ENCODE measurements at places on chromosomes 1 and 21. TPM values are rescaled to one million over a fixed set of nuclear protein-coding genes. Genes with fewer than 3 reads are reported as not detected.

GRCh38 chr1:5161372-5161771 is 507.0 kb downstream of the AJAP1 start:
- no peak for DNase-seq

GRCh38 chr1:234062166-234062565 is 157.7 kb downstream of the SLC35F3 start:
- DNase-seq = no peak

DNA sequence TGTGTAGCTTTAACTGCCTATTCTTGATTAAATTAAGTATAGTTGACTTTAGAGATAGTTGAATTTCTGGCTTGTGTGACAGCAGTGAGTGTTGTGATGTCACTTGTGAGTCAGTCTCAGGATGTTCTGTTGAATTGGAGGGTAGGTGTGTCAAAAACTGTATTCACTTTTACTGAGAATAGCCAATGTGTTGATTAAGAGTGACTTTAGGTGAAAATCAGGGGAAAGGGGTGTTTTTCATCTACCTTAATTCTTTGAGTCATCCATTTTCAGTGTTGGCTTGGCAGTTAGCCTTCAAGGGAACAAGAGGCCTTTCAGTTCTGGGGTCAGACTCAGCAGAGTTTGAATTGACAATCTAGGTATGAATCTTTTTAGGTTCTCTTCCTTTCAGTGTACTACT is 75.9 kb downstream of the CDC14A start:
- DNase-seq = no peak

GRCh38 chr1:234667600-234668576 is 57.9 kb upstream of the IRF2BP2 start:
- DNase-seq = no peak

GRCh38 chr1:20732588-20733359 is at the start of gene SH2D5:
TSS of gene SH2D5 (minus strand) at chr1:20732703. CDS start at chr1:20728044, 4,659 bp downstream.
- DNase-seq = no peak

DNA sequence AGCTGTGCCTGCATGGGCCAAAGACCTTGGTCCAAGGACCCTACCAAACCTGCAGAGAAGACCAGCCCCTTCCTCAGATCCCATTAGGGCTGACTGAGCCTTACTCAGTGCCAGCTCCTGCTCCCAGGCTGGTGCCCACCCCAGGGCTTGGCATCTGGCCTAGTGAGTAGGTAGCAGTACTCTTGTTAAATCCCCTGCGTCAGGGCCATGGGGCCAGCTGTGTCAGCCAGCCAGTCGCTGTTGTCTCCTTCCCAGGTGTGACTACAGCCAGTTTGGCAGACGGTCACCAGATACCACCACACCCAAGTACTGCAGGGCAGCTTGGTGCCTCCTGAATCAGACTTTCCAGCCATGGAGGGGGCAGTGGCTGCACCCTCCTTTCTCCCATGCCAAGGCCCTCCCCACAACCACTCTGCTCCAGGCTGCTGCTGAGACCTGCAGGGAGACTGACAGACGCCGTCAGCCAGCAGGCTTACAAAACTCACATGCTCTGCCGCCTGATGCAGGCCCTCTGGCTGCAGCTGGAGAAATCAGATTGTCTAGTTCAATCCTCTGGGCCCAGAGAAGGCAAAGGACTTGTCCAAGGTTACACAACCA is 3.0 kb downstream of the TENT5B start:
- DNase-seq = no peak

GBP7 gene
- total RNA-seq = not detected

MPZ gene
- total RNA-seq = 1.3 TPM

Data from mesothelial cell of epicardium (in vitro differentiated cells).